Activated naive CD8-positive, alpha-beta T cell treated with anti-CD3 and anti-CD28 coated beads for 36 hours (primary cell): ENCODE measurements at places on chromosomes 3 and 15.

DNA sequence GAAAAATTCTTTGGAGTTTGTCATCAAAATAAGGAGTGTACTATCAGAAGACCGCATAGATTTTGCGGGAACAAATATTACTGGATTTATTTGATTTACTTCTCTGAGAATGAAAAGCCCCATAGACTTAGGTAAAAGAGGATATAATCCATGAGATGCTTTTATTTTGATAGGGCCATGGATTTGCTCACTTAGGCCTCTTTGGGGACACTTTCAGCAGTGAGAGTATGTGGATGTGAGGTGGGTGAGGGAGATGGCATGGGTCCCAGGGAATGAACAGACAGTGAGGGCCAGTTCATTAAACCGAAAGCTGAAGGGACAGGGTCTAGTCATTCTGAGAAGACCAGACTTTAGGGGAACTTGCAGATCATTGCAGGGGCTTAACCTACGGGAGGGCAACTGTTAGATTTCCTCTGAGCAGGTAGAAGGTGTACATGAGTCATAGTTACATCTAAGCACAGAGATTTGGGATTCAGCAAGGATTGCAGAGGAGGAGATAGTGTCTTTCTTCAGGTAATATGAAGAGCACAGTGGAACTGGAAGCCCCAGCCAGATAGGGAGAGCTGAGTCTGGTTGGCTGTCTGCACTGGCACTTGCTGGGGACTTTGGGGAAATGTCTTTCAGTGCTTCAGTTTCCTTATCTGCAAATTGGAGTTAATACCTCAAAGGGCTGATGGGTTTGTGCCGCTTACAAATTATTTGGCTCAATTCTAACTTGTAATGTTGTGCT lies 30.8 kb downstream of the SH3GL3 start:
- H3K27ac ChIP-seq, result no peak overlapping the region
- H3K36me3 ChIP-seq, result no peaks in the 10 kb centered on the region
- H3K4me1 ChIP-seq, result no peaks in the 10 kb centered on the region
- H3K27me3 ChIP-seq, result peaks cover 8% of the 10 kb centered on the region
- DNase-seq, result no peak
- H3K4me3 ChIP-seq, result no peak overlapping the region

- no peak overlapping the region for H3K4me3 ChIP-seq
- no peaks in the 10 kb centered on the region for H3K4me1 ChIP-seq
- H3K27ac ChIP-seq, result no peak overlapping the region
- DNase-seq, result no peak
- no peaks in the 10 kb centered on the region for H3K27me3 ChIP-seq
Observed at GRCh38 chr3:1442271-1442670, 349.4 kb downstream of the CNTN6 start.

DNA sequence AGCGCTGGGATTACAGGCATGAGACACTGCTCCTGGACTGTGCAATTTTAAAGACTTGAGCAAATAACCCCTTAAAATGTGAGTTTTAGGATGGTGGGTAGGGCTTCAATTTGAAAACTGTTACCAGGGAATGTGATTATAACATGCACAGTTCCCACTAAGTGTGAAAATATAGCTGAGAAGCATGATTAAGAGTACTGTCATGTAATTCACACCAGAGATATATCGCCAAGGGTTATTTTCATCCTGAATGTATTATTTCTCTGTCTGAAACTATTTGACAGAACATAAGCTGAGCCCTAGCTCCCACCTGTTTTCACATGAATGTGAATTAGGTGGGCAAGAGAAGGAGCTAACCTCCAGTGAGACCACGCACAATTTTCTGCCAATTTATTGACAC lies 457.2 kb downstream of the GABRG3 start:
- DNase-seq, result no peak
- H3K27me3 ChIP-seq, result no peaks in the 10 kb centered on the region
- H3K27ac ChIP-seq, result no peak overlapping the region
- no peaks in the 10 kb centered on the region for H3K4me1 ChIP-seq
- H3K36me3 ChIP-seq, result no peaks in the 10 kb centered on the region
- H3K4me3 ChIP-seq, result no peak overlapping the region

DNA sequence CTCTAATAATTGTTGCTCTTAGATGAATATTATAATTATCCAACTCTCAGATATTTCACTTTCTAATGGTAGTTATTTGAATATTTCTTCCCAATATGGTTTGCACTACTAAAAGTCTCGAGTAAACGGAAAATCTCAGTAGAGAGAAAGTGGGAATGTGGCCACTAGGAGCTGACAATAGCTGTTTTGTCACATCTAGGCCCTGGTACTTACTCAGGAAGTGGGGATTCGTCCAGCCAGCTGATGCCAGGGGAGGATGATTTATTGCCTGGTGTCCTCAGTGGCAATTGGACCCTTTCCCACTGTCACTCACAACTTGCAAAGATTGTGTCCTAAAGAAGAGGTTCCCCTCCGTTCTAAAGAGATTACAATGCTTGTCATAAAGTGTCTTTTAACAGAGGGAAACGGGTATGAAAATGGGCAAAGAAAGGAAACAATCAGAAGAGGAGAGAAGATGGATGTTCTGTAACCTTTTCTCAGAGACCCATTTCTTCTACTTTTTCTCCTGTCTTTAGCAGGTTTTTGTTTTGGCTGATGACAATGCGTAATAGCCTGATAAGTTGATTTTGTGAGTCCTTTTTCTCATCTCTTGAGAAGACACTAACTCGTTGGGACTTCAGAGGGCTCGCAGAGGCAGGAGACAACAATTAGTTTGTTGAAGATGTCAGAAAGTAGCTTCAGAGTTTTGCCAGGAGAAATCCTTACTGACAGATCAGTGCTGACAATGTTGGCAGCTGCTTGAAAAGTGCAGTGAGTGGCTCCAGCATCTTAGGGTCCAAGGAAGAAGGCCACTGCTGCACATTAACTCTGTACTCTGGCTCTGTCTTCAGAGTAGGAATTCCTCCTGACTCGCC lies 320.6 kb downstream of the MECOM start:
- H3K4me3 ChIP-seq, result no peak overlapping the region
- no peak for DNase-seq
- H3K27me3 ChIP-seq, result peaks cover 7% of the 10 kb centered on the region

- H3K4me3 ChIP-seq, result no peak overlapping the region
- H3K36me3 ChIP-seq, result peaks cover 5% of the 10 kb centered on the region
- H3K4me1 ChIP-seq, result peaks cover 27% of the 10 kb centered on the region
- H3K27me3 ChIP-seq, result no peaks in the 10 kb centered on the region
- no peak overlapping the region for H3K27ac ChIP-seq
Observed at GRCh38 chr15:77416954-77417353, 3.0 kb downstream of the PEAK1 start.

DNA sequence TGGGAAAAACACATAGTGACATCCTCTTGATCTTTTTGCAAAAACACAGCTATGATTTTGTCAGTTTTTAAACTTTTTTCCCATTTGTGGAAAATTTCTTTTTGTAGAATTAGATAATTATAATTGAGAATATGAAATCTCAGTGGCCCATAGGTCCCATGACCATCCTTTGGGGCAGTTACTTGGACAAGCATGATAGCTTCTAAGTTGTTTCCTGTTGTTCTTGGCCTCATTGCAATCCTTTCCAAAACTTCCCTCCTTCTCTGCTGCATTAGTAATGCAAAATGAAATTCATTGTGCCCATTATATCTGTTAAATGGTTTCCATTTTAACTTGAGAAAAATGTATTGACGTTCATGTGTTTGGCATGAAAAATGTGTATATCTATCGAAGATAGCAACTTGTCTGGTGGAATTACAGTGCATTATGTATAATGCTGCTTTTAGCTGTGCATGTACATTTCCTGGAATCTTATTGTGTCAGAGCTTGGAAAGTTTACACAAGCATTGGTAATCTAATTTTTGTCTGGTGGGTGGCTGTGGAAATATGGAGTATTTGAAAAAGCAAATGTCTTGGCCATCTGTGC lies 70.0 kb downstream of the MDFIC2 start:
- DNase-seq, result no peak
- no peaks in the 10 kb centered on the region for H3K4me1 ChIP-seq
- no peak overlapping the region for H3K4me3 ChIP-seq
- H3K36me3 ChIP-seq, result no peaks in the 10 kb centered on the region

DNA sequence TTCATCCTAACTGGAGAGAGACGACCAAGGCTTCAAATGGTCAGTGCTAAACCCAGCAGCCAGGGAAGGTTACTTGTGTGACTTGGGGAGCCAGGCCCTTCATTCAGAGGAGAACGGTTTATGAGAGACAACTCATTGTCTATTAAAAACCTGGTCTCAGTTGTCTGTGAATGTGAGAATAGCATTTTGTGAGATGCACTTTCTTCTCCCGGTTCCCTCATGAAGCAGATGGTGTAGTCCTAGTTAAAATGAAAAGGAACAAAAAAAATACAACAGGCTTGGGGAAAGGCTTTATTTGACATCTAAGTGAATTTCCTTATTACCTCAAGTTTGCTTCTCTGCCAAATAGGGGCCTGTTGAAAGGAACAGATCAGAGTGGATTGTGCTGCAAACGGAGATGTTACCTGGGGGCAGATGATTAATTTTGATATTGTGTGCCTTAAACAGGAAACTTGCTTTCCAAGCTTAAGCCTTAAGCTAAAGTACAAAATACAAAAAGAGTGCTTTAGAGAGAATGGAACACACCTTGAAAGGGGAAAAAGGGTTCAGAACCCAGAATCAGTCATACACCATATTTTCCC lies 202.7 kb upstream of the BHLHE40 start:
- peak overlapping the region; percentile 95 for H3K27ac ChIP-seq
- DNase-seq, result no peak
- no peaks in the 10 kb centered on the region for H3K27me3 ChIP-seq
- H3K36me3 ChIP-seq, result peaks cover 52% of the 10 kb centered on the region
- H3K4me1 ChIP-seq, result peaks cover 51% of the 10 kb centered on the region
- H3K4me3 ChIP-seq, result peak overlapping the region; percentile 29

DNA sequence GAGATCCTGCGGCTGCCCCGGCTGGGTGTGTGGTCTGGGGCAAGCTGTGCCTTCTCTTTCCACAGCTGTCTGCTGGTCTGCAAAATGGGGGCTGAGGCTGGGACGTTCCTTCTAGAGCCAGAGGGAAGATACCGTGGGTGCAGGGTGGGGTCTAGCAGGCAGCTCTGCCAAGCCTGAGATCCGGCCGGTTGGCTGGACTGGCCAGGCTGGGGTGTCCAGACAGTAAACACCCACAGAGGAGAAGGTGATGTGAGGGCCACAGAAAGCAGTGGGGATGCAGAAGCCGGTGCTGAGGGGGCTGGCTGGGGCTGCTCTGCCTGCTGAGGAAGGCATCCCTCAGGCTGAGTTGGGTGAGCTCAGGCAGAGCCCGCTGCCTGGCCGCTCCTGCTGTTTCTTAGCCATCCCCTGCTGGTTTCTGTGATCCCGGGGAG lies 46.1 kb downstream of the FBLN2 start:
- no peak overlapping the region for H3K27ac ChIP-seq
- DNase-seq, result no peak
- no peaks in the 10 kb centered on the region for H3K27me3 ChIP-seq
- no peak overlapping the region for H3K4me3 ChIP-seq
- H3K36me3 ChIP-seq, result no peaks in the 10 kb centered on the region

DNA sequence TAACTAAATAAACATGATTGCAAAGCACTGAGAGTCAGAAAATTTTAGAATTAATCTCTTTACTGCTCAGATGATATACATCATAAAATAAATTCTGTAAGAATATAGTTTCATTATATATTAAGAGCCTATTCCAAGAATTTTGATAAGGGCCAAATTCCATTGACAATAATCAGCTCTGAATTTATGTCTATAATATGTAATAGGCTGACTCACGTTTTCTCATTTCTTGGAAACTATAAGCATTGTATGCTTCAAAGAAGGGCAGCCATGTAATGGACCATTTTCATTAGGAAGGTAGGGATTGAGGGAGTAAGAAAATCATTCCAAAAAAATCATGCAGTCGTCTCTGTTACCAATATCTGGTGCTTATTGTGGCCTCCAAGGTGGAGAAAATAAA lies 315.9 kb downstream of the ZIC4 start:
- no peak overlapping the region for H3K27ac ChIP-seq
- no peaks in the 10 kb centered on the region for H3K4me1 ChIP-seq
- H3K27me3 ChIP-seq, result no peaks in the 10 kb centered on the region
- H3K36me3 ChIP-seq, result no peaks in the 10 kb centered on the region

- no peak overlapping the region for H3K27ac ChIP-seq
- peaks cover 5% of the 10 kb centered on the region for H3K36me3 ChIP-seq
- peaks cover 29% of the 10 kb centered on the region for H3K4me1 ChIP-seq
- DNase-seq, result no peak
Observed at GRCh38 chr3:59884409-59884808, 834.6 kb upstream of the CFAP20DC start.

- H3K27me3 ChIP-seq, result no peaks in the 10 kb centered on the region
- no peak for DNase-seq
- H3K27ac ChIP-seq, result no peak overlapping the region
- H3K4me1 ChIP-seq, result no peaks in the 10 kb centered on the region
- no peak overlapping the region for H3K4me3 ChIP-seq
Observed at GRCh38 chr3:130814691-130815472, 68.3 kb upstream of the PIK3R4 start.

- DNase-seq, result no peak
- no peaks in the 10 kb centered on the region for H3K4me1 ChIP-seq
- H3K27me3 ChIP-seq, result no peaks in the 10 kb centered on the region
- no peak overlapping the region for H3K4me3 ChIP-seq
Observed at GRCh38 chr15:80942746-80943565, 46.7 kb downstream of the MESD start.

DNA sequence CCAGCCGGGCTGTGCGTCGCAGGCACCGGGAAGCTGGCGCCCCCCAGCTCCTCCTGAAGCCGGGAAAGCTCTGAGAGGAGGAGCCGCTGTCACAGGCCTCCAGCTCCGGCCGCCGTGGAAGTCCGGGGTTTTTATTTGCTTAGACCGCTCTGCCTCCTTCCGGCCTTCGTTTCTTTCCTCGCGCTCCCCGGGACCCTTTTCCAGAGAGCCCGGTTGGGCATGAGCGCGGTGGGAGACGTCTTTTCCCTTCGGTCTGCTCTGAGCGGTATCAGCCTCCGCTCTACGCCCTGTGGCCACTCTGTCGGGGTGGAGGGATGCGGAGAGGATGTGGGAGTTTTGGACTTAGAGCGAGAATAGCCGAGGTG lies 559 bp downstream of the SENP5 start:
- H3K4me3 ChIP-seq, result peak overlapping the region; percentile 99
- no peaks in the 10 kb centered on the region for H3K27me3 ChIP-seq
- H3K4me1 ChIP-seq, result peaks cover 15% of the 10 kb centered on the region
- peak; percentile 27 for DNase-seq

GRCh38 chr3:107085261-107085660 lies 292.0 kb upstream of the CCDC54 start:
- H3K4me1 ChIP-seq, result no peaks in the 10 kb centered on the region
- H3K36me3 ChIP-seq, result no peaks in the 10 kb centered on the region
- H3K27me3 ChIP-seq, result peaks cover 4% of the 10 kb centered on the region
- H3K4me3 ChIP-seq, result no peak overlapping the region
- no peak for DNase-seq
- H3K27ac ChIP-seq, result no peak overlapping the region

DNA sequence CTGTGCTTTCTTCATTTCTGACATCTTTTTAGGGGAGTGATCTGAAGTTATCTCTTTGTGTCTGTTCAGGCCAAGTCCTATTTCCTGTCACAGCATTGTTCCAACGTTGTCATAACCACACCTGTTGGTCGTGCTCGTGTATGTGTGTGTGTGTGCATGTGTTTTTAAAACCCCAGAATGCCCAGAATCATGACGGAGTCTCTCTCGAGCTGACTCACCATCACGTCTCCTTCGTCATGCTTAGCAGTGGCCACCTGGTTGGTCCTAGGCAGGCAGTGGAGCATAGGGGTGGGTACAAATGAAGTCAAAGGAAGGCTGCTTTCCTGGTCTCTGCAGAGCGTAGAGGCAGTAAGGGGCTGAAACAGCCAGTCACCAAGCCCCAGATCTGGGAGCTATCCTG lies 126.8 kb upstream of the ABHD17C start:
- H3K4me3 ChIP-seq, result no peak overlapping the region
- H3K27me3 ChIP-seq, result peaks cover 7% of the 10 kb centered on the region
- no peaks in the 10 kb centered on the region for H3K36me3 ChIP-seq
- no peak for DNase-seq
- H3K4me1 ChIP-seq, result peaks cover 4% of the 10 kb centered on the region
- no peak overlapping the region for H3K27ac ChIP-seq
